Vagina (tissue), 2 donors: ENCODE measurements at places on chromosomes 12 and 14.

GRCh38 chr12:21265932-21266331, 68.8 kb downstream of the SLCO1A2 start:
- no peak for DNase-seq

- no peak for DNase-seq
These were observed 78.9 kb upstream of the CISTR start for GRCh38 chr12:53830631-53831030.

DNA sequence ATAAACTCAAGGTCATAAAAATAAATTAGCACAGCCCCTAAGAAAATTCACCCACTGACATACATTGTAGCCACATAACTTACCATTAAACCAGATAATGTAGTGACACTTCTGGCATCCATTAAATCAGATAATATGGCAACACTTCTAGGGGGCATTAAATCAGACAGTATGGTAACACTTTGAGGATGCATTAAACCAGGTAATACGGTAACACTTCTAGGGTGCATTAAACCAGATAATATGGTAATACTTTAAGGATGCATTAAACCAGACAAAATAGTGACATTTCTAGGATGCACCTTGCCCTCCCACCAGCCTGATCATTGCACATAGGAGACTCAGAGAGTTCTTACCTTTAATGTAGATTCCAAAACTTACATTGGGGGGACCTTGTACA, 1220.5 kb upstream of the TMEM132C start:
- no peak for DNase-seq

- DNase-seq: no peak
These were observed 54.9 kb upstream of the OVCH1 start for GRCh38 chr12:29552324-29552927.
